ENCODE measurements at places on chromosomes 6 and 20. TPM values are rescaled to one million over a fixed set of nuclear protein-coding genes. Genes with fewer than 3 reads are reported as not detected.

The TBX18 gene
- total RNA-seq: 29.6 TPM

The IP6K3 gene
- total RNA-seq: 2.3 TPM

The TBC1D22B gene
- total RNA-seq: 2.7 TPM

The CST2 gene
- not detected for total RNA-seq

The SALL4 gene
- 0.09 TPM for total RNA-seq

The GSTA2 gene
- total RNA-seq: not detected

The PHACTR1 gene
- total RNA-seq: 1.1 TPM

The ADGRF1 gene
- not detected for total RNA-seq

The DCDC2 gene
- total RNA-seq: not detected

The ERVFRD-1 gene
- total RNA-seq: not detected

The LINC00237 gene
- not detected for total RNA-seq

The CEP162 gene
- total RNA-seq: 14.4 TPM

The CCR6 gene
- total RNA-seq: not detected

The RARS2 gene
- 36.3 TPM for total RNA-seq

The CGAS gene
- 2.7 TPM for total RNA-seq

The TP53TG5 gene
- total RNA-seq: not detected

Data from pericardium fibroblast (primary cell).